HS-5 (cell line): ENCODE measurements at places on chromosomes 16 and 17.
A peak's percentile ranks its signal among the peaks of the same experiment; 100 is the strongest.

DNA sequence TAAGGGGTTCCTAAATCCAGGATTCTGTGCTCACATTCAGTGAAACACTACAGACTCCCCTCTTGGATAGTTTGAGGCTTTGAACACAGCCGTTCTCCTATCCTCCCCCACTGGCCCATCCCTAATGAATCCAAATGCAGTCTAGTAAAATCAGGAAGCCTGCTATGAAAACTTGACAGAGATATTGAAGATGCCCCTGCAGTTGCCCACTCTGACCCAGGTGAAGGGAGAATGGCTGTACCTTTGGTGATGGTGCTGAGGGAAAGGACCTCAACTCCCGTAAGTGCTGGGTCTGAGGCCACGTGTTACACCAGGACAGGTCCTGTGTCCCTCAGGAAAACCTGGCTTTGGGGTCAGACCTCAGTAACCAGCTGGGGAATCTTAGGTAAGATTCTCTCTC, 54.4 kb downstream of the SF3B3 start:
- DNase-seq: no peak

DNA sequence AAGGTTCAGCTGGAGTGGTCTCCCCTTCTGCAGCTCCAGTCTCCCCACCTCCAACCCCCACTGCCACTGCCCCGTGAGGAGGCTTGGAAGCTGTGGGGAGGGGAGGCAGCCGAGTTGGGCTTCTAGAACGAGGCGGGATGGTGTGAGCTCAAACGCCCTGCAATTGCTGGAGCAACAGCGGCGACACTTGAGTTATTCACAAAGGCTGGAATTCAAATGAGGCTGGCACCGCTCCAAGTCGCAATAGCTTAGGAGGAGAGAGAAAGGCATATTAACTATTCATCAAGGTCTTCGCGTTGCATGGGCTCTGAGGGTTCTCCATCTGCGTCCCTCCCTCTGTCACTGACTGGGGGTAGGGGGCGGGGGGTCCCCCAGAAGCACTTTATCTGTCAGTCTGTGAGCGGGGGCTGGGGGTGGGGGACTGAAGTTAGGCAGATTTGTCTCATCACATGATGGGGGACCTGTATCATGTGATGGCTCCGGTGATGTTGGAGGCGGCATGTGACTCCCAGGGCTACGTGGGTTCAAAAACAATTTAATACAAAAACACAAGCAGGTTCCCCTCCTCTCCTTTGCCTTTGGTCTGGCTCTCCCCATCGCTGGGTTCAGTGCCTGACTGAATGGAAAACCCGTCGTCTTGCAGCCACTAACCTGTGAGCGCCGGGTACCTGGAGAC, 70.5 kb downstream of the RBBP6 start:
- no peak for DNase-seq

GRCh38 chr16:78195797-78196196, 96.3 kb downstream of the WWOX start:
- no peak for DNase-seq

DNA sequence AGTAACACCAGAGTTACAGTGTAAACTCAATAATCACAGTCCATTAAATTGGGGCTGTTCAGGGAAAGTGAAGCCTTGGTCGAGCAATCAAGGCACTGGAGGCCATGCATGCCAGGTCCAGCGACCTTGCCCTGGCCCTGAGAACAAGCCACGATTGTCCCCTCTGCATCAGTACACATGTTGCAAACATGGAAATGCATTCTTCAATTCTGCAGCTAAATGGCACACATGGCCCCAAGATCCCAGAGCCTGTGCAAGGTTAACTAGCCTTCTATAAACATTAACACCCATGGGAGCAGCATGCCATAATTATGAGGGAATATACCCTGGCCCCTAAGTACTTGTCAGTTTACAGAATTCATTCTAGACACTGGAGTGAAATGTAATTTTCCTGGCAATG, 204.7 kb downstream of the HS3ST3B1 start:
- no peak for DNase-seq

- DNase-seq: no peak
These were observed 11.7 kb downstream of the HDAC5 start for GRCh38 chr17:44111777-44112176.

GRCh38 chr16:49644145-49644463, 211.8 kb downstream of the ZNF423 start:
- DNase-seq: no peak

DNA sequence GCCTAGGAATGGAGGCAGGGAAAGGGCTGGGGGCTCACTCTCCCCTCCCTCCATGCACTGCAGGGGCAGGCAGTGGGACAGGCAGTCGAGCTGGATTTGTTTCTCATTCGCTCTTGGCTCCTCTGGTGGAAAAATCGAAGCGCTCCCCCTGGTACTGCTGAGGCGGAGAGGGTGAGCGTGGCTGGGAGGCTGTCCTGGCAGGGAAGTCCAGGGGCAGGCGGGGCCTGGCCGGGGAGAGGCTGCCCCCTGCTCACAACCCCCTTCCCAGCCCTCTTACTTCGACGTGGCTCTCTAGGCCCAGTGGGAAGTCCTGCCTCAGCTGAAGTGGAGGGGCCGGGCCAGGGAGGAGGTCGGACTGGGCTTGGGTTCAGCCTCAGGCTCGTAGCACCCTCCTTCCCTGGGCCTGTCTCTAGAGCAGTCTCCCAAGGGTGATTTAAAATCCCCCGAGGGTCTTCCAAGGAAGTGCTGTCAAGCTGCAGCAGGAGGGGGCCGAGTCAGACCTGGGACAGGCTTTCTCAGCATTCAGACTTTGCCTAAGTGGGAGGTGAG, 16.5 kb upstream of the TMEM92 start:
- DNase-seq: no peak

GRCh38 chr17:9021158-9021991, at the start of gene NTN1:
TSS of gene NTN1 (plus strand) at chr17:9021510. CDS start at chr17:9022374, 864 bp downstream.
- DNase-seq: peak; percentile 9

DNA sequence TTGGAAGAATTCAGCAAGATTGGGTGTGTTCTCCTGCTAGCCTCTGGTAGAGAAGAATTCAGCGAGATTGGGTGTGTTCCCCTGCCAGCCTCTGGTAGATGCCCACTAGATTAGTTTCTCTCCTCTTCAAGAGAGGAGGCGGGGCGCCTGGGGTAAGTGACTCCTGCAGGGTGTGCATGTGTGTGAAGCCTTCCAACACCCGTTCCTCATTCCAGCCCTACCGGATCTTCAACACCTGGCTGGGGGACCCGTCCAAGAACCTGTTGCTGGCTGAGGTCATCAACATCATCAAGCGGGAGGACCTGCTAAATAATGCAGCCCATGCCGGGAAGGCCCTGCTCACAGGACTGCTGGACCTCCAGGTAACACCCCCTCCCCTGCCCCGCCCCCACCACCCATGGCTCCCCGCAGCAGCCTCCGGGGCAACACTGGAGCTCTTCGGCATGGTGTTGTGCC, 21.3 kb downstream of the TMEM186 start:
- no peak for DNase-seq

DNA sequence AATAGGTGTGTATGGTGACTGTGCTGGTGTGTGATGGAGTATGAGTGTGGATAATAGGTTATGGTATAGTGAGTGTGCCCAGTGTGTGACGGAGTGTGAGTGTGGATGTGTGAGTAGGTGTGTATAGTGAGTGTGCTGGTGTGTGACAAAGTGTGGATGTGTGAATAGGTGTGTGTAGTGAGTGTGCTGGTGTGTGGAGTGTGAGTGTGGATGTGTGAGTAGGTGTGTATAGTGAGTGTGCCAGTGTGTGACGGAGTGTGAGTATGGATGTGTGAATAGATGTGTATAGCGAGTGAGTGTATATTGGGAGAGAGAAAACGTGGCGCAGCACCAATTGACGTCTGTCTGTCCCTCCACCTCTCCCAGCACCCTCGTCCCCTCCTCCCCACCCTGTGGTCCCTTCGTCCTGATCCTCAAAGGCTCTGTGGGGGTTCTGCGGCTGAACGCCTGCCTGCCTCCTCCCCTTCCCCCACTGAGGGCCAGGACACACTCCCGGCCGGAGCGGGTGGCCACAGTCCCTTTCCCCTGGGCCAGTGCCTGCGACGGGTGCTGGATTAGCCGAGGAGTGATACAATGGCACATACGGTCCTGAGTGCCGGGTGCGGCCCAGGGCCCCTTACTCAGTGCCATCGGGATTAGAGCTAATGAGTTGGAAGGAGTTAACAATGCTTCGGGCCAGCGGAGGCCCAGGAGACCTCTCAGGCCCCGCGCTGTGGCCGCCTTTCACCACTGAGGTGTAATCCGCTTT, 160.0 kb downstream of the MRM1 start:
- DNase-seq: no peak

GRCh38 chr17:79979221-79979741, 56.4 kb downstream of the TBC1D16 start:
- no peak for DNase-seq

DNA sequence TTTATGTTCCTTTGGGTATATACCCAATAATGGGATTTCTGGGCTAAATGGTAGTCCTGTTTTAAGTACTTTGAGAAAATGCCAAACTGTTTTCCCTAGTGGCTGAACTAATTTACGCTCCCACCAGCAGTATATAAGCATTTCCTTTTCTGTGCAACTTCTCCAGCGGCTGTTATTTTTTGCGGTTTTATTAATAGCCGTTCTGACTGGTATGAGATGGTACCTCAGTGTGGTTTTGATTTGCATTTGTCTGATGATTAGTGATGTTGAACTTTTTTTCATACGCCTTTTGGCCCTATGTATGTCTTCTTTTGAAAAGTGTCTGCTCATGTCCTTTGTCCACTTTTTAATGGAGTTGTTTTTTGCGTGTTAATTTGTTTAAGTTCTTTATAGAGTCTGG, 25.8 kb upstream of the TEKT1 start:
- DNase-seq: no peak

DNA sequence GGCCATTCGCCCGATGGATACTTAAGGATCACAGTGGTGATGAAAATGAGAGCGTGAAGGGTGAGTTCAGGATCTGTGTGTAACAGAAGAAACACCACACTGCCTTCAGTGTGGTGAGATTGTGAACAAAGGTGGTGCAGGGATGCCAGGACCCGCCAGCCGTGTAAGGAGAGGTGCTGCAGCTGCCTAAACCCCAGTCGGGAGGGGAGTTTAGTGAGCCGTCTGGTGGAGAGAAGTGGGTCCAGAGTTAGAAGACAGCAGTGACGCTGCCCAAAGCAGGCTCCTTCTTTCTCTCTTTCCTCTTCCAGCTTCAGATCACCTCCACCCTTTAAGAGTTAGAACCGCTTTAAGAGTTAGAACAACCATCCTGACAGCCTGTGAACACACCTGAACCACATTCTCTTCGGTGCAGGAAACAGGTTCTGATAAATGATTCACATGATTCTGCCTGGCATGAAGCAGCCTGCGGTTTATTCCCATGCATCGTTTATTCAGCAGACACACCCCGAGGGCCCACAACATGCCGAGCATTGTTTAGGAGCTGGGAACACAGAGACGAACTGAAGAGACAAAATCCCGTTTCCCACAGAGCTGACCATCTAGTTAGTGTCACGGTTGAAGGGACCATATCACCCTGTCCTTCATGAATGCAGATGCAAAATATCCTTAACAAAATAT, 84.0 kb upstream of the DNAH17 start:
- no peak for DNase-seq

DNA sequence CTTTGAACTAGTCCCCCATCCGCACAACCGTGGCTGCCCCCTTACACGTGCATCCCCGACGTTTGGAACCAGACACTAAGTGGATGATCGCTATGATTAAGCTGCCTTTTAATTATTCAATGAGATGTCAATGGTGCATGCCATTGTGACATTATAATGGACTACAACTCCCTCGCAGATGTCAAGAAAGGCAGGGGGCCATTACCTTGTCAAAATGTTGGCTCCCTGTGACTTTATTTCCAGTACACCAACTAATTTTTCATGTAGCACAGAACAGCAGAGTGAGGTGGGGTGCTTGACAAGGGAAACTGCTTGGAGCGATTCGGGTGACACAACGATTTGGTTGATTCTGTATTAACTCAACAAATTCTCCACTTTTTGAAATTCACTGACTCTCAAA, 26.5 kb downstream of the ASIC2 start:
- DNase-seq: no peak

- no peak for DNase-seq
These were observed 11.0 kb downstream of the ZNF276 start for GRCh38 chr16:89732142-89732917.

- no peak for DNase-seq
These were observed 38.5 kb downstream of the TBCD start for GRCh38 chr17:82790391-82790790.

- DNase-seq: no peak
These were observed 9.0 kb downstream of the KRTAP9-7 start for GRCh38 chr17:41284546-41284945.

DNA sequence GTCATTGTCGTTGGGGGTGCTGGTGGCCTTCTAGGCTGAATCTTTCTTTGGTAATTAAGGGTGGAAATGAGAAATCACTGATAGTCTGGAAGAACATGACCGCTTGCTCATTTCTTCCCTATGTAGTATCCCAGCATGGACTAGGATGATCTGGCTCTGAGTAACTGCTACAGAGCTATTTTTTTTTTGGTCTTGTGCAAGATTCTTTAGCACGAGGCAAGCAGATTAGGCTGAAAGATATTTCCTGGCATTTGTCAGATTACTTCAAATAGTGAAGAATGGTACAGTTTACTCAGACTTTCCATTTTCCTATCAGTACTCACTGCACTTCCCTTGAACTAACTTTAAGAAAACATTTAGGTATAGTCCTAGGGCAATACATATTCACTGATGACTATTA, 89.0 kb downstream of the SYCE1L start:
- DNase-seq: peak; percentile 88

DNA sequence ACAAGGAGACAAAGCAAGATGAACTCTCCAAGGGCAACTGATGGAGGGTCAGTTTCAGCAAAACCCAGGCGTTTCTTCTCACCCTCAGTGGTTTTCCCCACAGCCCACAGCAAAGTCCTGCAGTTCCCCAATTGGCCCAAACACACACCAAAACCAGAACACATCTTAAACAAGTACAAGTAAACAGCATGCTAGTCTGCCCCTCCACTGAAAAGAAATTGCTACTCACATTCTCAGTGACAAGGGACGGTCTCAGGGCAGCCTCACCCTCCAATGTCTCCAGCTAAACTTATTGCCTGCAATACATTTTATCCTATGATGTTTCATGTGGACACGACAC, 300.6 kb upstream of the IRX3 start:
- no peak for DNase-seq

- peak; percentile 93 for DNase-seq
These were observed 286.6 kb downstream of the SOX9 start for GRCh38 chr17:72407336-72407909.

- DNase-seq: no peak
These were observed 22.9 kb downstream of the SLFN12L start for GRCh38 chr17:35514564-35514963.

DNA sequence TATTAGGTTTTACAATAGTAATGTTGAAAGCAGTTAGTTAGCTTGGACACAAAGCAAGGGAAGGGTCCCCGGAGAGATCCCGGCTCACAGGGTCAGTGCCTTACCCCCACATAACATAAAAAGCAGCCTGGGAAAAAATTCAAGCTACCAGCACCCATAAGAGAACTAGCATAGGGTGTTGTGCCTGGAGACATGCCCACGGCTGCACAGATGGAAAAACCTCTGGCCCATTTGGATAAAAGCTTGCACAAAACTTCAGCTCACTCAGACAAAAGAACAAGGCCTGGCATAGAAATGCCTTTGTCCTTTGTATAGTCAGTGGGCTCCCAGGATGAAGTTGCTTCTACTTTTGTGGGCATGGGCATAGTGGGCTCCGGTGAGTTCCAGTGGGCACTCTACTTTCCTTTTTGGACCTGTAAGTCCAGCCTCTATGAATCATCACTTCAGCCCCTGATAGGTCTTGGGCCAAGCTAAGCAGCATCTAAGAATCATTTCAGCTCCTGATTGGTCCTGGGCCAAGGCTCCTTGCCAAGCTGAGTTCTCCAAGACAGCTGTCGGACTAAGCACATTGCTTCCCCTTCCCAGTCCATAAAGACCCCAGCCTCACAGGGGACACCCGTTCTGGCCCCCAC, 1.3 kb upstream of the RDM1 start:
- DNase-seq: no peak

- no peak for DNase-seq
These were observed 429.0 kb downstream of the HS3ST4 start for GRCh38 chr16:26120729-26121128.
